ENCODE measurements at places on chromosomes 6 and 20.

GRCh38 chr6:145814035-145814500 lies 527 bp downstream of the FBXO30 start:
- peak; percentile 28 for DNase-seq

GRCh38 chr6:109440331-109441068 lies at the start of the genes PPIL6 and SMPD2:
Gene PPIL6, minus strand, starts transcription at chr6:109440628. Its CDS starts 38 bp downstream, at chr6:109440590.
Gene SMPD2, plus strand, starts transcription at chr6:109440724. Its CDS starts 398 bp downstream, at chr6:109441122.
- DNase-seq, result peak; percentile 90

DNA sequence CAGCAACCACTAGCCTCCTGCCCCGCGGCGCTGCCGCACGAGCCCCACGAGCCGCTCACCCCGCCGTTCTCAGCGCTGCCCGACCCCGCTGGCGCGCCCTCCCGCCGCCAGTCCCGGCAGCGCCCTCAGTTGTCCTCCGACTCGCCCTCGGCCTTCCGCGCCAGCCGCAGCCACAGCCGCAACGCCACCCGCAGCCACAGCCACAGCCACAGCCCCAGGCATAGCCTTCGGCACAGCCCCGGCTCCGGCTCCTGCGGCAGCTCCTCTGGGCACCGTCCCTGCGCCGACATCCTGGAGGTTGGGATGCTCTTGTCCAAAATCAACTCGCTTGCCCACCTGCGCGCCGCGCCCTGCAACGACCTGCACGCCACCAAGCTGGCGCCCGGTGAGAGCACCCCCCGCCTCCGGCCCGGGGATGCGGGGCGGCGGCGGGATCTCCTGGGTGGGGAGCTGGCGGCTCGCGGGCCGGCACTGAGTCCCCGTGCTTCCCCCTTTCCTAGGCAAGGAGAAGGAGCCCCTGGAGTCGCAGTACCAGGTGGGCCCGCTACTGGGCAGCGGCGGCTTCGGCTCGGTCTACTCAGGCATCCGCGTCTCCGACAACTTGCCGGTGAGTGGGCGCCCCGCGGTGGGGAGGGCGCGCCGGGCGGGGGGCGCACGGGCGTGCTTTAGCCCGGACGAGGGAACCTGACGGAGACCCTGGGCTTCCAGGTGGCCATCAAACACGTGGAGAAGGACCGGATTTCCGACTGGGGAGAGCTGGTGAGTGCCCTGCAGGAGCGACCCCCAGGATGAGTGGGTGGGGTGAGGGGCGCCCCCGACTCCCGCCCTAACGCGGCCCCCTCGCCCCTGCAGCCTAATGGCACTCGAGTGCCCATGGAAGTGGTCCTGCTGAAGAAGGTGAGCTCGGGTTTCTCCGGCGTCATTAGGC lies 585 bp downstream of the PIM1 start:
- no peak for DNase-seq

DNA sequence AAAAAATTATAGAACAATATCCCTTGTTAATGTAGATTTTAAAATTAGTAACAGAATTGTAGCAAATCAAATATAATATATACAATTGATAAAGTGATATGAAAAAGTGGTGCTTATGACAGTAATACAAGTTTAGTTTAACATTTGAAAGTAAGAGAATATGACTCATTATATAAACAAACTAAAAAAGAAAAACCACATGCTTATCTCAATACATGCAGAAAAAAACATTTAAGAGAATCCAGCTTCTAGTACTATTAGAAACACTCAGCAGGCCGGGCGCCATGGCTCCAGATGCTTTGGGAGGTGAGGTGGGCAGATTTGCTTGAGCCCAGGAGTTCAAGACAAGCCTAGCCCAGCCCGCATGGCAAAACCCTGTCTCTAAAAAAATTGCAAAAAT lies 60.7 kb upstream of the LAMA2 start:
- peak; percentile 1 for DNase-seq

- DNase-seq, result peak; percentile 6
Measured at GRCh38 chr6:163324688-163325389, 89.7 kb upstream of the QKI start.

DNA sequence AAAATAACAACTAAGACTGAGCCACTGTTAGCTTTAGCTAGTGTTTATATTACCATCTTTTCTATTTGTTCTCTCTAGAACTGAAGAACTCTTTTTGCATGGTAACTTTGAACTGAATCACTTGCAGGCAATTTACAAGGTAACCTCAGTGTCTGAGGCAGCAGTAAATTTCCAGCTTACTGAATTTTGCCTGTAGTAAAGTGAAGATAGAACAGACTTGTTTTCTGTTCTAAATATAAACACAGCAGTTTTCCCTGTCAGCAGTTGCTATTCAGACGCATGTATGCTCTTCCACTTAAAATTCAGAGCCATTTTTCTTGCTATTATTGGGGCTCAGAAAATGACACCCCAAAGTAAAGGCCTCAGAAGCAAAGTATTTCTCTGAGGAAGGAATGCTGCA lies 974.0 kb upstream of the GJE1 start:
- no peak for DNase-seq

- no peak for DNase-seq
Measured at GRCh38 chr20:19631410-19631809, 126.6 kb upstream of the RIN2 start.
